Activated CD8-positive, alpha-beta T cell treated with anti-CD3 and anti-CD28 coated beads for 36 hours (primary cell): ENCODE measurements at places on chromosomes 4 and X. TPM values are rescaled to one million over a fixed set of nuclear protein-coding genes. Genes with fewer than 3 reads are reported as not detected.

DNA sequence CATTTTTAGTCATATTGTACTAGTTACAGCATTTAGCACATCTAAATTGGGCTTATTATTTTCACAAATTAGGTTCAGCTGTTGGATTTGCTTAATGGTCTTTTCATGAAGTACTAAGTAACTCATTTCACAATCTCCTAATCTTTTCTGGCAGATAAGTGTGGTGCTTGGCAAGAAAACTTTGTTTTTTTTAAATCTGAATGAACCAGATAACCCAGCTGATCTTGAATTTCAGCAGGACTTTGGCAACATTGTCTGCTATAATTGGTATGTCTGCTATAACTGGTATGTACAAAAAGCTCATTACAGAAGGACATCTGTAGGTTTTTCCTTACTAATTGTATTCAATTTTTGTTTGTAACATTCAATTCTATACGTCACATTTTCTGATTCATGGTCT lies 22.7 kb downstream of the WDR19 start:
- DNase-seq, result no peak

GRCh38 chr4:173146456-173146855 lies 22.2 kb upstream of the GALNT7 start:
- no peak for DNase-seq

DNA sequence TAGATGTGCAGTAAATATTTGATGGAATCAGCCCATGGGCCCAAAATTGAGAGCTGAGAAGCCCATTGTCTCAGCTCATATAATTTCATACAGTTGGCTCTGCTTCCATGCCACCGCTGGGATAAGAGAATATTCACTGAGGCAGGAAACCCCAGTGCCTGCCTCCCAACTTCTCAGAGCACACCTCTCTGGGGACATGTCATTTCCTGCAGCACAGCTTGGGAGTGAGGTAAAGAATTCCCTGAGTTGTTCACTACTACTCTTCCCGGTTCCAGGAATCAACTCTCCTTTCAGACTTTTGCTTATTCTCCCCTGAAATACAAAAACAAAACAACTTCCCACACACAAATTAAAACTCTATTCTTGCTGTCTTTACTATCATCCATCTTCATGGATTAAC lies 389.3 kb downstream of the MAPK10 start:
- DNase-seq, result no peak

GRCh38 chr4:40570348-40571077 lies 59.2 kb downstream of the RBM47 start:
- no peak for DNase-seq

DNA sequence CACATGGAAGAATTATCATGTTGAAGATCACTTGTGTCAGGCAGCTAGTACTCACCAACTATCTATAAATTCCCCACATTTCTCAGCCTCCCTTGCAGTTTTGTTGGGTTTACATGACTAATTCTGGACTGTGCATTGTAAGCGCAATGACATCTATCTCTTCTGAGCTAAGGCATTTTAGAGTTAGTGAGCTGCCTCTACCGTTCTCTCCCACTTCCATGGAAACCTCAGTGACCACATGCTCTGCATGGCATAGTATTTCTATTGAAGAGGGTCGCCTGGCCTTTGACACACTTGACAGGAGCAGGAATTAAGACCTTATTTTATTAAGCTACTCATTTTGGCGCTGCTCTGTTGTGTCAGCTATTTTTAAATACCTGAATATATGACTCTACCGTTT lies 67.5 kb upstream of the NPY2R start:
- no peak for DNase-seq

GRCh38 chrX:23900220-23900797 lies 7.4 kb downstream of the APOO start:
- no peak for DNase-seq

- no peak for DNase-seq
These were observed 9.4 kb downstream of the SUPT20HL1 start for GRCh38 chrX:24369816-24370215.

GRCh38 chr4:128386761-128387599 lies 99.4 kb upstream of the PGRMC2 start:
- no peak for DNase-seq

DNA sequence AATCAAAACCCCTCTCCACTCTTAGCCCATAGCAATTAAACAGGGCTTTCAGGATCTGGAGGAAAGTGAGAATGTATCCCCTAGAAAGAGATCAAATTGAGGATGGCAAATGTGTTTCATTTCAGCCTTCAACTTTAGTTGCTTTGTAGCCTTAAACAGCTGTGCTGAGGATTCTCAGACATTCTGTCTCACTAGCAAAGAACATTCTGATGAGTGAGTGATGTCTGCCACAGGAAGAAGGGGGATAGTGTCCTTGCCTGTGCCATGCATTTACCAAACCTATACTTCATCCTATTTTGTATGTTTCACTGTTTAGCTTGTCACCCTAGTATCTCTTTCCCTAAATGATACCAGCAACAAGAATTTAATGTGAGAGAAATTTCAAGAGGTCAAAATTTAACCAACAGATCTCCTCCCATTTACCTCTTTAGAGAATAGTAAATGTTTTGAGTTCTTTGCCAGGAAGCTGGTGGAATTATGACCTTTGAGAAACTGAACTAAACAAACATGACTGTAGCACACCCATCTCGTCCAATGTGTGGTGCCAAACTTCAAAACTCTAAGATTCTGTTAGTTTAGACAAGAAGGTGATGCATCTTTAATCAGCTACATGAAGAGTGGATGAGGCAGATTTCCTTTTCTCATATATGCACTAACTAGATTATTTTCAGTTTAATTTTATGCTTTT lies 165.6 kb downstream of the PALLD start:
- no peak for DNase-seq

GRCh38 chrX:136259543-136259942 lies 8.3 kb upstream of the MAP7D3 start:
- DNase-seq, result peak; percentile 24

DNA sequence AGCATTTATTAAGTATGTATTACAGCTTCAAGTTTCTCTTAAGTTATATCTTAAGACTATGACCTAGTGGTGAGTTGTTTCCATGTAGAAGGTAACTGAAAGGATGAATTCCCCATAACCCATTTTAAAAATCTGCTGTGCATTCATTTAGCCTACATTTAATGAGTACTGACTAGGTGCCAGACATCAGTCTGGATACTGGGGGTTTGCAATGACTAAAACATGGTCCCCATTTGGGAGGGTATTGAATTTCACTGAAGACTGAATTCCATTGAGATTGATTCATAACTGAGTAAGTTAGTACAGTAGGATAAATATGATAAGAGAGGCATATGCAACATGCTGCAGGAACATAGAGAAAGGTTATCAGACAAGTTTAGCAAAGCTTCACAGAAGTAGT lies 241.5 kb downstream of the FRAS1 start:
- DNase-seq, result no peak

- DNase-seq, result no peak
These were observed 4.2 kb upstream of the CXCL3 start for GRCh38 chr4:74042681-74043080.

GRCh38 chr4:137238456-137239162 lies 293.7 kb downstream of the PCDH18 start:
- no peak for DNase-seq

GRCh38 chrX:45602151-45602550 lies 401.5 kb upstream of the DIPK2B start:
- DNase-seq, result no peak

DNA sequence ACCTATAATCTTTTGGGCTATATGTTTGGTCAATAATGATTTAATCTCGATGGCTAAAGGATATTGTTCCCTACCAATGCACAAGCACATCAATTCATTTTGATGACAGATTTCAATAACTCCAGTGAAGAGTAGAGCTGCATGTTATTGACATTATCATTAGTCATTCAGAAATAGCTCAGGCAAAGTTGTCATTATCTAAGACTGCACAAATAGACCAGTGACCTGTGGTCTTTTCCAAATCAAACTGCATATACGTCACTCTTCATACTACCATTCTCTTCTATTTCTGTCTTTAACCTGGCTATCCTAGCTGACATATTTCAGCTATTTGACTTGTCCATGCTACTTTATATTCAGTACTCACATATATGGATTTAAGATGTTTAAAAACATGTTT lies 1050.8 kb downstream of the C4orf33 start:
- no peak for DNase-seq

GRCh38 chr4:52051615-52052474 lies 741 bp downstream of the SPATA18 start:
- DNase-seq, result peak; percentile 11

DNA sequence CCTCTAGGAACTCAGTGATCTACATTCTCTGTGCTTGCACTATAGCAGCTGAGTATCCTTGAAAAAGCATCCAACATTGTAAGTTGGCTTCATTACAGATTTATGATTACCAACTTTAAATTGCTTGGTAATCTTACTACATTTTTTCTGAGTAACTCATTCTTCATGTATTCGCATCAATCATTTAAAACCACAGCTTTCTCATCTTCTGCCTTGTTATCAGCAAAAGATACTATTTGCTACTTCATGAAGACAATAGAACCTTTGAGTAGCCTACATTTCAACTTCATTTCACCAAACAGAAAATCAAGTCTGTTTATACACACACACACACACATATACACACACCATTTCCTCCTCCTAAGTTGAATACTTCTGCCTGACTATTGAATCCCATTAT lies 6.2 kb upstream of the DCAF8L2 start:
- DNase-seq, result no peak

- no peak for DNase-seq
These were observed 353.8 kb downstream of the NAP1L3 start for GRCh38 chrX:93319609-93320008.

GRCh38 chrX:151796576-151796975 lies 62.0 kb downstream of the CNGA2 start:
- no peak for DNase-seq

GRCh38 chr4:83388313-83388676 lies 53.6 kb upstream of the HPSE start:
- peak; percentile 67 for DNase-seq

DNA sequence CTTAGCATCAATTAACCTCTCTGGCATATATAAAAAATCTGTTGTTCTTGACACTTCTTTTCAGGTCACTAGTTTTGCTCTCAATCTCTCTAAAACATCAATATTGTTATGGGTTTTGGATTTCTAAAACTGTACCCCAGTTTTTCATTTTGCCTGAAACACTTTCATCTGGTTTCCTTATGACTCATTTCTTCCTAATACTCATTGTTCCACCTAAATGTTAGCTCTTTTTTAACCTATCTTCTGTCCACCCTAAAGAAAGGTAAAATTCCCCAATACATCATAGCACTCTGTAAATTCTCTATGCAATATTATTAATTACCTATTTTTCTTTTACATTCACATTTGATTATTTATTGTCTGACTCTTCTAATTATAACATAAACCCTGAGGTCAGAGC lies 575.5 kb upstream of the NDST4 start:
- no peak for DNase-seq

GRCh38 chrX:10897768-10898167 lies 213.4 kb upstream of the HCCS start:
- no peak for DNase-seq

- no peak for DNase-seq
These were observed 14.9 kb downstream of the VBP1 start for GRCh38 chrX:155231163-155231562.

- DNase-seq, result peak; percentile 72
These were observed 553 bp downstream of the SEPTIN6 start for GRCh38 chrX:119692191-119693039.

DNA sequence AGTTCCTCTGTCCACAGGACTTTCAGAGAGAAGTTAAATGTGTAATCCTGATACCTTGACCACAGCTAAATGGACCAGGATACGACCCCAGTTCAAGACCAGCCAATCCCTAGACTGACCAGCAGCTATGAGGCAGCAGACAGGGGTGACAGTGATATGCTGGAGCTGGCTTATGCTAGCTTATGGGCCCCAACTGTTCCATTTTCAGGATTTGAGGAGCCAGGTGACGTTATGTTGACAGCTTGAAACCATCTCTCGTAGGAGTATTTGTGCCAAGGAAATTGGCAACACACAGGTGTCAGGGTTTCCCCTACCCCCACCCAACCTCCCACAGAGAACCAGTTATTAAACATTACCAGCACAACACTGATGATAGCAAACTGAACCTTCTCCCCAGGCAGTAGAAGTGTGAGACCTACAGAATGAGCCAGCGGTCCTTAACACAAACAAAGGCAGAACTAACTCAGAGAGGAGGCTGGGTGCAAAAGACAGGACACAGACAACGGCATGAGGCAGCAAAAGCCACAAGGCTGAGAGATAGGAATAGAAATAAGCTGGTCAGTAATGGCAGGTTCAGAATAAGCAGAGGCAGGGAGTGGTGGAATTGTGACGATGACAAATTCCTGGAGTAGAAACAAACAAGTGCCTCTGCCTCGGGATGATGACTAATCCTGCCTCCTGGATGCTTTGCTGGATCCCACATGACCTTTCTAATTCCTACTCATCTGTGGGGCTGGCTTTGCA lies 85.6 kb upstream of the CPEB2 start:
- DNase-seq, result no peak

The BEX1 gene
- 0.38 TPM for total RNA-seq

The FAM120C gene
- total RNA-seq, result 8.3 TPM

The KLF3 gene
- 6.0 TPM for total RNA-seq

The DOK7 gene
- total RNA-seq, result not detected

The C1GALT1C1 gene
- 14.6 TPM for total RNA-seq

The PPARGC1A gene
- not detected for total RNA-seq

The CLIC2 gene
- 0.49 TPM for total RNA-seq

The CT55 gene
- total RNA-seq, result not detected

The RNF212 gene
- 3.3 TPM for total RNA-seq

The CENPI gene
- 17.5 TPM for total RNA-seq
